CD4-positive, alpha-beta T cell treated with Interleukin-15 for 4 hours (primary cell): ENCODE measurements at places on chromosomes 4 and X.

GRCh38 chr4:17753646-17754045 is 27.8 kb downstream of the FAM184B start:
- no peak for DNase-seq

- peak; percentile 85 for DNase-seq
Measured at GRCh38 chr4:38131371-38132091, 171.3 kb downstream of the PTTG2 start.

GRCh38 chrX:73206366-73206765 is 8.3 kb downstream of the NAP1L2 start:
- DNase-seq, result no peak

DNA sequence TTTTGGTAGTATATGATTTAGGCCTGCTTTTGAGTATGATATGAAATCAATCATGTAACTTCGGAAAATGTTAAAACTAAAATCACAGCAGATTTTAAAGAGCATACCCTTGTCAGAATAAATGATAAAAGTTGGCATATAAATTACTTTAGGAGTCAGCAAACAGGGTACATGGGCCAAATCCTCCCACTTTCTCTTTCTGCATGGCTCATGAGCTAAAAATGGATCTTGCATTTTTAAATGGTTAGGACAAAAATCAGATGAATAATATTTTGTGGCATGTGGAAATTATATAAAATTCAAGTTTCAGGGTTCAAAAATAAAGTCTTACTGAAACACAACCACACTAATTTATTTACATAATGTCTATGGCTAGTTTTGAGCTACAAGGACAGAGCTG is 214.9 kb downstream of the GASK1B start:
- no peak for DNase-seq

DNA sequence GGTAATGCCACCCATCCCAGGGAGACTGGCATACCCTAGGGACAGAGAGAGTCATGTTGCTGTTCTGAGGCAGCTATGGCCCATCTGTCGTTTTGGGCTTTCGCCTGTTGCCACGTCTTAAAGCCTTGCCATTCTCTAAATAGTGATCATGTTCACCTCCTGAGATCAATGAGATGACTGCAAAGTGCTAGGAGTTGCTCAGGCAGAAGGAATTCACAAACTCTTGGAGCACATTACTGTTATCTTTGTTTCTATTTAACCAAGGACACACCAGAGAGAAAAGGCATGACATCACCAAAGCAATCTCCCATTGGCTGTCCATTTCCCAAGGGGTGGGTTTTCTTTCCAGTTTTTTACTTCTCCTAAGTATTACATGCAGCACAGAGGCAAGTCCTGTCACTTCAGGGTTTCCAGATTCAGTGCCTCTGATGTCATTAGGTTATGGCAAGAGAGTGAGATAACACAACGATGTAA is 37.1 kb upstream of the SETD7 start:
- no peak for DNase-seq

- no peak for DNase-seq
Measured at GRCh38 chr4:176927664-176928063, 134.9 kb upstream of the VEGFC start.

DNA sequence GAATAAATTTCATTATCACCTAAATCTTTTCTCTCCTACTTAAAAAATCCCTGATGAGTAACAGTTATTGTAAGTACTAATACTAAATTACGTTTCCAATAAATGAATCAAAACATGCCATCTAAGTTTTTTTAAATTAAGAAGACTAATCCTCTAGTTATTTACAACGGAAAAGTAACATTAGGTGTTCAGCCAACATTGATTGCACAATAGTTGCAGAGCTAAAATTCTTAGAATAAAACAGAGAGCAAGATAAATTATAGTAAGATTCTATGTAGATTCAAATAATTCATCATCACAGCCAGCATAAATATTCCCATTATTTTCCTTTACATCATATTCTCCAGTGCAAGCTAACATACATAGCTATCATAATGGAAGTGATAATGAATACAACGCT is 139.2 kb downstream of the HDX start:
- DNase-seq, result no peak

GRCh38 chrX:46198858-46199257 is 346.4 kb downstream of the ZNF674 start:
- DNase-seq, result no peak

DNA sequence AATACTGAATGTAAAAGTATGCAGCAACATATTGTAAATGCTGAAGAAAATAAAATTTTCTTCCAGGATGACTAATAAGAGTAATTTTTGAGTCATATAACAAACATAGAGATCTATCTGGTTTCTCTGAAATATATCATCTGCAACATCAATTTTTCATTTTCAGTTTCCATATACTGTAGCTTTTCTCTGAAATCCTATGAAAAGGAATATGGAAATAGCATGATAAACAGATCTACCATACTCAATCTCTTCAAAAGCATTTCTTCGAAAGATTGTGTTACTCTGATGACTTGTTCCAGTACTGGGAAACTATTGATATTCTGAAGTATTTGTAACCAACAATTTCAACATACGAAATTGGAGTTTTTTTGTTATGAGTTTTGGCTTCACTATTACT is 1156.7 kb downstream of the FAM133A start:
- DNase-seq, result no peak

DNA sequence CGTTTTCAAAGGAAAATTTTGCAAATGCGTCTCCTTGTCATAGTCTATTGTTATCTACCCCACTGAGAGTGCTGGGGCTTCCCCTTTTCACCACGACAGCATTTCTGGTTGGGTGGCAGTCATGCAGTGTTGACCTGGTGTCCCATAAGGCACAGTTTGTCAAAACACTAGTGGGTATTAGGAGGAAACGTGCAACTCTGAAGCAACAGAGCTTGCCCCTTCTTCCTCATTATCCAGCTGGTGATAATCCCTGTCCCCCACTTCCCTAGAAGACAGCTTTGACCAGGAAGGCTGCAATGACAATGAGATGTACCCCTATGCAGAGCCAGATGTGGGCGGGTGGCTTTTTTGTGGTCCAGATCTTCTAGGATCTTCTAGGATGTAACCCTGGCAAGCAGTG is 1.8 kb downstream of the TBC1D1 start:
- DNase-seq, result peak; percentile 55

DNA sequence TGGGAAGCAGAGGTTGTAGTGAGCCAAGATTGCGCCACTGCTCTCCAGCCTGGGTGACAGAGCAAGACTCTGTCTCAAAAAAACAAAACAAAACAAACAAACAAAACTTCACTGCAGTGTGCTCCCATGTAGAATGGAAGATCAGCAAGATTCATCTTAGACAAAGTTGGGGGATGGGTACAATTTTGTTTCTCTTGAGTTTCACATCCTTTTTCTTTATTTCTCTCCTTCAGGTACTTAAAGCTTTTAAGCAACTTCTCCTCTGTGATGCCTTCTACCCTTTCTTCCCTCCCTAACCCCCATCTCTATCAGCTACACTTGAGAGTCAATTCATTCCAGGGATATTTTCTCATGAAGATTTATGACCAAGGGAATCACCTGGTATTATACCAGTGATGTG is 15.5 kb upstream of the RBBP7 start:
- no peak for DNase-seq

DNA sequence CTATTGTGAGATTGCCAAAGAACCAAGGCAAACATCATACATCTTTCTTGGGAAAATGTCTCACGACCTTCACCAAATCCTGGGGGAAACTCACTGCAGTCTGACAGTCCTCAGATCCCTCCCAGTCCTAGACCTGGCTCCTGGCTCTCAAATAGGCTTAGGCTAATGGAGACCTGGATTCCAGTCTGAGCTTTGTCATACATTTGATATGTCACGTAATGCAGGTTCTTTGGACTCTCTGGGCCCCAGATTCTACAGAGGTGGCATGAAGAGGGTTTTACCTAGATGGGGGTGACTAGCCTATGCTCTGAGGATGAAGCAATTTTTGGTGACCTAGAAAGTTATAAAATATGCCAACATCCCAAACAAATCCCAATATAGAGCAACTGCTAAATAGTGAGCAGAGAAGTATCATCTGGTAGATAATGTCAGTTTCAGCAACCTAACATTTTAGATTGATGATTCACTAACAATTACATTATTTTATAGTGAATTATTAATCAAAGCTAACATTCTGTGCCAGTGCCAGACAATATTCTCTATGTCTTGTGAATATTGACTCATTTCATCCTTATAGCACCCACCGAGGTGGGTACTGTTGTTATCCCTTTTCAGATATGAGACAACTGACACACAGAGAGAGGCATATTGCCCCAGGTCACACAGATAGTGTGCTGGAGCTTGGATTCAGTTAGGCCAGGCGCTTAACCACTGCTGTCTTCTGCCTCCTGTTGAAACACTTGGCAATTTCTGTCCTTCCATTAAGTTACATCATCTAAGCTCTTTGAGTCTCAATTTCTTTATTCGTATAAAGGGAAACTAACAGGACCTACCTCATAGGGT is 195.4 kb upstream of the MAMLD1 start:
- DNase-seq, result no peak

DNA sequence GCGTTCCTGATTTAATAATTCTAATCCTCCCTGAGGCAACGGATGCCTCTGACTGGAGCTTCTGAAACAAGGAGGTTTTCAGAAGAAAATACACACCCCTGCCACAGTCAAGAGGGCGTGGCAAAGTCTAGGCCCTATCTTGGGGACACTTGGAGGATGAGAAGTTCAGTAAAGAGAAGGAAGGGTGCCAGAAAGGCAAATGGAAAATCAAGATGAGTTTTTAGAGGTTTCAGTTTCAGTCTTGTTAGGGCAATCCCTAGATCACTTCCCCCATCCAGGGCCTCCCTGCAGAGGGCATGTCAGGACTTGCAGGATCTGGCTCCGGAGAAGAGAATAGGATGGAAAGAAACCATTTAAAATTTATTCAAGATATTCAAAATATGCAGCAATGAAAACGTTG is 28.5 kb upstream of the FGF2 start:
- DNase-seq, result no peak

DNA sequence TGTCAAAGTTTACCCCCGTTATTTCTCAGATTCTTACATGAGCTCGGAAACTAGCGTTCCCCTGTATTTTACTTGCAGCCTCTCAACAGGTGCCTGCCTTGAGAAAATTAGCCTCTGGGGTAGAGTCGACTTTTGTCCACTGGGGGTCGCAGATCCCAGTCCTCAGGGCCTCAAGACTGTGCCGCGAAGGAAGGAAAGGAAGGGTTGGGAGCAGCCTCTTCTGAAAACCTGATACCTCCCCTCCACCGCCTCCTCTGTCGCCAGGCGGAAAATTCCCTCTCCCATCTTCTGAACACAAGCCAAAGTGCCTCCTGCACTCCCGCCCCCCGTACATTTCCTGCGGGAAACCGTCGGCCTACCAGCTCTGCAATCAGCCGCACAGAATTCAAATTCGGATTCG is 44.4 kb upstream of the TMSB15B start:
- DNase-seq, result peak; percentile 48

- DNase-seq, result no peak
Measured at GRCh38 chr4:54417476-54417875, 188.4 kb downstream of the PDGFRA start.
